ENCODE measurements at places on chromosomes 3 and 15.

DNA sequence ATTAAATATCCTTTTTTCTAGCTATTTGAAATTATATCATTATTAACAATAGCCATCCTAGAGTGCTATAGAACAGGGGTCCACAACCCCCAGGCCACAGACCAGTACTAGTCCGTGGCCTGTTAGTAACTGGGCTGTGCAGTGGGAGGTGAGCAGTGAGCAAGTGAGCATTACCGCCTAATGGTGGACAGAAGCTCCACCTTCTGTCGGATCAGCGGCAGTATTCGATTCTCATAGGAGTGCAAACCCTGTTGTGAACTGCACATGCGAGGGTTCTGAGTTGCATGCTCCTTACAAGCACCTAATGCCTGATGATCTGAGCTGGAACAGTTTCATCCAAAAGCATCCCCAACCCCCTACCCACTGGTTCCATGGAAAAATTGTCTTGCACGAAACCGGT lies 11.7 kb downstream of the CLDN16 start:
- no peak for DNase-seq

- DNase-seq: no peak
These were observed 263.8 kb upstream of the ATP10A start for GRCh38 chr15:26126819-26127387.

DNA sequence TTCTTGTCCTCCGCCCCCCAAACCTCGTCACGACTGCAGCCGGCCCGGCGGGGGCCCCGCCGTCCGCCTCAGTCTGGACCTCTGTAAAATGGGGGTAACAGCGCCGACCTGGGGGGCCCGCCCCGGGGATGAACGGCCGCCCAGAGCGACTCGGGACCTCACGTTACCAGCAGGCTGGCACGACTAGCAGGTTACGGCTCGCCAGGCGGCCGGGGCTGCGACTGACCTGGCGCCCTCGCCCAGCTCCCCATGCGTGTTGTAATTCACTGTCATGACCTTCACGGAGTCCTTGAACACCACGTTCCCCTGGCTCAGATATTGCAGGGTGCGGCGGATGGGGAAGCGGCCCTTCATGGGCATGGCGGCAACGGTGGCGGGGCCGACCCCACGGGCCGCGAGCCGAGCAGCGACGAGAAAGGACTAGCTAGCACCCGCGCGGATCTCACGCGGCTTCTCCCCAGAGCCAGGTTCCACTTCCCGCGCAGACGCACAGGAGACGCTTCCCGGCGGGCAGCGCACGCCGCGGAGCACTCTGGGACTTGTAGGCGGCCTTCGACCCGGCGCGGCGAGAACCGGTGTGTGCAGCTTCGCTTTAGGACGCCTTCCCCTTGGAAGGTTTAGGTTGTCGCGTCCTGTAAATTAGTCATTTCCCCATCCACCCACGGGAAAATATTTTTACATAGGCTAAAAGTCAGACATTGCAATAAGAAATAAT lies at the start of gene MRPS25:
Gene MRPS25, minus strand, starts transcription at position 481 of the 715 bp plus-strand sequence. Its CDS starts 121 bp downstream, at position 360.
- peak; percentile 81 for DNase-seq

GRCh38 chr3:5165698-5166097 lies 21.8 kb upstream of the EDEM1 start:
- DNase-seq: no peak

GRCh38 chr3:2770451-2770850 lies 339.7 kb downstream of the IL5RA start:
- no peak for DNase-seq

- DNase-seq: no peak
These were observed 873.1 kb downstream of the NSUN3 start for GRCh38 chr3:94935738-94936580.

DNA sequence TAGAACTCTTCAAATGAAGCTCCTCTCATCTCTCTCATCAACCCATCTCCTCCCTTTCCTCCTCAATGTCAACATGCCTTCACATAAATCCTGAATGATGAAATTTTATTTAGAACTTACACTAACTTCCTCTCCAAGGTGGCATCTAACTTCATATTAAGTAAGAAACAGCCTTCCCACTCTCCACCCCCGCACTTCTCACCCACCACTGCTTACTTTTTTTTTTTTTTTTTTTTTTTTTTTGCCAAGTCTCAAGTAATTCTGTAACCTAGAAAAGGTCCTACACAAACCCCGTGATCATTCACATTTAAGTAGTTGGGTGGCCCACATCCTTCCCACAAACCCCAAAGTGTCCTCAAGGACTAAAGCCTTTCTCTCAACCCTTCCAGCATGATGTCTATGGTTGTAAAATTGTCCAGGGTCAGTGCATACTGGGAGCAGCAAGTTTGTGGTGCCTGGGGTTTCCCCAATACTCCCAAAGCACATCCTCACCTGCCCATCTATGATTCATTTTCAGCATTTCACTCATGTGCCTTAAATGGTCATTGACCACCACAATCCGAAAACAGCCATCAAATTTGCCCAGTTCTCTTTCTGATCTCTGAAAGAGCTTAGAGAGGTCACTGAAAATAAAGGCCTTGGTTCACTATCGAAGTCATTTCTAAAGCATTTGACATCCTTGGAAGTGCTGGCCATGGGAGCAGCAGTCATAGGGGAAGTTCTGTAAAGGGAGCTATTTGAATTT lies 47.2 kb downstream of the CD86 start:
- no peak for DNase-seq

- DNase-seq: no peak
These were observed 95.9 kb downstream of the FRMD4B start for GRCh38 chr3:69290006-69290405.

DNA sequence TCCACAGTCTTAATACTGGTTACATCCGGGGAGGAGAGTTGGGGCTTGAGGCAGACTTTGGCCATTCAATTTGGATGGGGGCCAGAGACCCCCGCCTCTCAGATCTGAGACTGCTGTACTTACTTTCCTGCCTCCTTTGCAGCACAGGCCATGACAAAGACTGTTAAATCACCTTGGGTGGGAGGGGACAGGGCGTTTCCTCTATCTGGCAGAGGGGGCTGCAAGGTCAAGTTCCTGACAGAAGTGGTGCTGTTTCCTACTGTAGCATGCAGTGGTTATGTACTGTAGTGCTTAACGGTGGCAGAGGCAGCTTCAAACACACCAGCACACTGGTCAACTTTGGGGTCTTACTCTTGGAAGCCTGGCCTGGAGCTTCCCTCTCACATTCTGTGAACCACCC lies 261.2 kb upstream of the LRRFIP2 start:
- DNase-seq: no peak

- DNase-seq: no peak
These were observed 34.3 kb downstream of the GOLGA6L10 start for GRCh38 chr15:82314769-82315518.

- DNase-seq: no peak
These were observed 5.3 kb downstream of the SNX22 start for GRCh38 chr15:64156652-64157331.

- no peak for DNase-seq
These were observed 27.4 kb upstream of the CD47 start for GRCh38 chr3:108118038-108118768.

- no peak for DNase-seq
These were observed 243.3 kb downstream of the FAM43A start for GRCh38 chr3:194928831-194929577.

DNA sequence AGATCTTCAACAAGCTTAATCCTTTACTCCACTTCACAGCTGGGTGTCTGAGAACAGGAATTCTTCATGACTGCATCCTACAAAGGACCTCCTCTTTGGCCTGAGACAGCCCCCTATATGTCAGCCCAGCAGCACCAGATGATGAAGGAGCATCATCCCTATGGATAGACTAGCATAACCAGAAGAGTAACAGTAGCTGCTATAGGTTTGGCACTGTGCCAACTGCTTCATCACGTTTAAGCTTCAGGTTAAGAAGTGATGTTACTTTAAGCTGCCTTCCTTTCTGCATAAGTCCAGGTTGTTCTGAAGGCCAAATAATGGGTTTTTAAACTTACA lies 50.6 kb downstream of the CMSS1 start:
- no peak for DNase-seq

DNA sequence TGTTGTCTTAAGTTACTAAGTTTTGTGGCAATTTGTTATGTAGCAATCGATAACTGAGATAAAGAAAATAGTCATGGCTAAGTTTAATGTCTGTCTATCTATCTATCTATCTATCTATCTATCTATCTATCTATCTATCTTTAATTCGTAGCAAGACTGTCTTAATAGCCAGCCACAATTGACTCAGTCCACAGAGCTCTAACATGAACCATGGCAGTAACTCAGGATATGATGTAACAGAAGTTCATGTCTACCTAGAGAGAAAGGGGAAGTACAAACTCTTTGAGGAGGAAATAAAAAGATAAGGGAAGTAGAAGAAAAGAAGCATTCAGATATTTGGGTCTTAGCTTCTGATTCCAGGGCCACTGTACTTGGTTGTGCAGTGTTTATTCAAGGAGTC lies 61.5 kb upstream of the FNDC3B start:
- DNase-seq: no peak

GRCh38 chr3:34196914-34197313 lies 398.5 kb downstream of the PDCD6IP start:
- no peak for DNase-seq

DNA sequence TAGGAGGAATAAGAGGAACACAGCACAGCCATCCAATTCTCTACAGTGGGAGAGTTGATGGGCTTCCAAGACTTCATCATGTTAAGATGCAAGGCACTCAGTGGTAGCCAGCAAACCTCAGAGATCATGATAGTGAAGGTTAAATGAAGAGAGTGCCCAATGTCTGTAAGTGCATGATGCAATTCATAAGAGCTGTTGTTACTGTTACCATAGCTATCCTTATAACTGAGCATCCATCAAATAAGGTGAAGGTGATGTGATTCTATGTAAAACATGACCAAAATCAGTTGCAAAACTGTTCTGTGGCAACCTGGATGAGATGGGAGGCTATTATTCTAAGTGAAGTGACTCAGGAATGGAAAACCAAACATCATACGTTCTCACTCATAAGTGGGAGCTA lies 289.7 kb downstream of the MAGI1 start:
- DNase-seq: no peak

DNA sequence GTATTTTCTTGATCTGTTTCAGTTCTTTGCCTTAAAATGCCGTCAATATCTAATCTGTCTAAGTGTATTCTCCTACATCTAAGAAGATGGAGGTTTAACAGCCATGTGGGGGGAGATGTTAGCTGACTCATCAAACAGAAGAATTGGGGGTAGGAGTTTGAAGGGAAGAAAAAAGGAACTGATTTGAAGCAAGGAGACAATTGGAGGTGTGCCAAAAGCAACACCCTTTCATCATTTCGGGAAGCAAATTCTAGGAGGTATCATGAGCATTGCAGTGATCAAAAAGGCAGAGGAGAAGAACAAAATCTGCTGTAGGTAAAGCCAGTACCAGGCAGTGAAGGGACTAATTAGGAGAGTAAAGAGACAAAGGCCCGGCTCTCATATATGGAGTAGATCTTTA lies 337.3 kb upstream of the TBC1D5 start:
- DNase-seq: no peak

- no peak for DNase-seq
These were observed 171.2 kb downstream of the KLHL25 start for GRCh38 chr15:85623315-85624049.

- no peak for DNase-seq
These were observed 28.9 kb downstream of the SETMAR start for GRCh38 chr3:4332111-4332510.

DNA sequence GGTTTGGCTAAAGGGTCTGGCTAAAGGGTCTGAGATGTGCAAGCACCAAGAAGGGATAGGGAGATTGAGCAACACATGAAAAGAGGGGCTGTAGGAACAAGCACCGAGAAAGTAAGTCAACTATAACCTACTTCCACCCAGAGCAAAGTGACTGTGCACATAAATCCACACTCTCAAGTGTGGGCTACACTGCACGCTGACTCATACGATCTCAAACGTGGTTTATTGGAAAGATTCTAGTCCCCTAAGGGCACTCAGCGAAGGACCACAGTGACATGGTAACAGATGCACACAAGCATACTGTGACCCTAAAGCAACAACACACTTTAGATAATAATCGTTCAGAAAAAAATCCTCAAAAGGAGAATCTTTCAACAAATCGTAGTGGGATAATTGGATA lies 48.0 kb downstream of the EHHADH start:
- no peak for DNase-seq
